ENCODE measurements at places on chromosomes 4 and X.

- DNase-seq = no peak
Observed at GRCh38 chr4:156255230-156256007, 301.8 kb upstream of the CTSO start.

DNA sequence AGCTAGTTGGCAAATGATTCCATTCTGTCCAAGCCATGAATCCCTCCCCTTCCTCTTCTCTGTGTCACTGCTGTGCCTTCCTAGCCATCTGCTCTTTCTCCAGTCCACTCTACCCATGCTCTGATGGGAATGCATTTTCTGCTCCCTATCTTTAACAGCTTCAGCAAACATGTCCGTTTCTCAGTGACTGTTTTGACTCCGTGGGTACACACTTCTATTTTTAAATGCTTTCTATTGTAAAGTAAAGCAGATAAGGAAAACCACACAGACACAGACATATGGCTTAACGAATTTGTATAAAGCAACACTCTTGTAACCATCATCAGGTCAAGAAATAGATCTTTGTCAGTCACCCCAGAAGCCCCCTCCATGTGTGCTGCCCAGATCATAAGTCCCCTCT lies 72.4 kb upstream of the KLHL13 start:
- DNase-seq = no peak

- no peak for DNase-seq
Observed at GRCh38 chr4:76703676-76704075, 194.3 kb downstream of the SOWAHB start.

DNA sequence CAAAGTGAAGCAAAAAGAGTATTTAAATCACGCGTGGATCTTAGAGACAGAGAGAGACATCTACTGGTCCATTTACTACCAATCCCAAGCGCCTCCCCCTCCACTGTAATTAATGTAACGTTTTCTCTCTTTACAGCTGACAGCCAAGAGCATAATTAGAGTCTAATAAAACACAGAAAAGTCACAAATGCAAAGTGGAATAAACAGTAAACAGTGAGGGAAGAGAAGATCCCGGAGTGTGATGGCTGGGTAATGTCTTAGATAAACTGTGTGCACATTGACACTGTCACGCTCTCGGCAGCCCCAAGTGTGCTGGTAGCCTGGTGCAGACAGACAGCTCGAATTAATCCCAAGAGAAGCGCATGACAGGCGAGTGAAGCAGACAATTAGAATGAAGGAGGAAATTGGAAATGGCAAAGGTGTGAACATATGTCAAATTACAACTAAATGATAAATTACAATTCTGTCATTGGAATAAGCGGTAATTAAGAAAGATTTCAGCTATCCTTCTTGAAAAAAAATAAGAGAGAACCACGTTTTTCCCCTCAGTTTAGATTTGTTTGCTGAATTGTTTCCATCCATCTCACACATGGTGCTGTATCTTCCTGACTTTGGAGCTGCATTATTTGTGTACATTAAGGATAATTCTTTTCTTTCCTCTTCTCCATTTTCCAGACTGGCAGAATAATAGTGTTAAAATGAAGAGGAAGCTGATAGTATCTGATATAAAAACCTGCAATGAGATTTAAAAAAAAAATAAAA lies 100.1 kb downstream of the CXXC4 start:
- DNase-seq = no peak

GRCh38 chrX:56564921-56565840 lies 1.8 kb downstream of the UBQLN2 start:
- DNase-seq = no peak

DNA sequence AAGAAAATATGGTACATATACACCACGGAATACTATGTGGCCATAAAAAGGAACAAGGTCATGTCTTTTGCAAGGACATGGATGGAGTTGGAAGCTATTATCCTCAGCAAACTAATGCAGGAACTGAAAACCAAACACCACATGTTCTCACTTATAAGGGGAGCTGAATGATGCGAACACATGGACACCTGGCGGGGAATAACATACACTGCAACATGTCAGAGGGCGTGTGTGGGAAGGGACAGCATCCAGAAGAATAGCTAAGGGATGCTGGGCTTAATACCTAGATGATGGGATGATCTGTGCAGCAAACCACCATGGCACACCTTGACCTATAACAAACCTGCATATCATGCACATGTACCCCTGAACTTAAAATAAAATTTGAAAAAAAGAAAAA lies 19.5 kb upstream of the CNKSR2 start:
- no peak for DNase-seq

DNA sequence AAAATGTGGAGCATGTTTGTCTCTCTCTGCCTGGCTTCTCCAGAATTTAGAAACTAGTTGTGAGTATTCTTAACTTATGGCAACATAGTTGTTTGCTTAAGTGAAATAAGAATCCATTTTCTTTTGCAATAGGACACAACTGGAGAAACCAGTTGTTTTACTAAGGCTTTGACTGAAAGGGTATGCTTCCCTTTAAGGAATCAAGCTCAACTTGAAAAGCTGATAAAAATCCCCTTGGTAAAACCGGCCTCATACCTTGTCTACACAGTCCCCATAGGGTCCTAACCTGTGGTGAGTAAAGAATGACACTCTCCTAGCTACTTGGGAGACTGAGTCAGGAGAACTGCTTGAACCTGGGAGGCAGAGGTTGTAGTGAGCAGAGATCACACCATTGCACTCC lies 139.8 kb downstream of the NR3C2 start:
- no peak for DNase-seq

GRCh38 chr4:184349283-184350039 lies 124.9 kb downstream of the IRF2 start:
- DNase-seq = no peak

GRCh38 chr4:152665691-152666395 lies 14.0 kb downstream of the TMEM154 start:
- no peak for DNase-seq

DNA sequence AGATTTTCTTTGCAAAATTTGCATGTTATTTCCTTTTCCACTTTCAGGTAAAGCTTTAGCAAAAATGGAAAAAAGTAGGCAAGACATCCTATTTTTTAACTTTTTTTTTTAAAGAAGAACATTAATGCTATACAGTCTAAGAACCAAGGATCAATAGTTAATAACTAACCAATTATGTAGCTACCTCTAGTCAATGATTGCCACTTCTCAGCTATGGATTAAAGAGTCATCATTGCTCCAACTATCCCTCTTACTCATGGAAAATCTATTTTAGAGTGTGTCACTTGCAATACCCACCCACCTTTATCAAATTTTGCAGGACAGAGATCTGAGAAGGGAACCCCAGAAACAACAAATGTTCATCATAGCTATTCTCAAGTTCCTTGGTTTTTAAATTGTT lies 223.1 kb downstream of the ANK2 start:
- no peak for DNase-seq

DNA sequence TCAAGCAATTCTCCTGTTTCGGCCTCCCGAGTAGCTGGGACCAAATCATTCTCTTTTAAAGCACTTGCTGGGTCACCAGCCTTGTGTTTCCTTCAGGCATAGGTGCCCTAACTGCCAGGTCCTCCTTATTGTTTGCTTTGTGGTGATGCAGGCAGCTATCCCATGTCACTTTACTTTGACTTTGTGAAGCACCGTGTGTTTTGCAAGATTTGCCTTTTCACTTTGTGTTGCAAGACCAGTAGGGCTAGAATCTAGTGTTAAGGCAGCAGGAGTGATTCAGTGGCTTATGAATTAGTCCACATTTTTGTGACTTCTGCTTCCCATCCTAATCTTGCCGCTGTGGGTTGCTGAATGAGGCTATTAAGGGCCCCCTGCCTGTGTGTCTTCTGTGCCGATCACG lies 20.2 kb downstream of the SYAP1 start:
- no peak for DNase-seq

DNA sequence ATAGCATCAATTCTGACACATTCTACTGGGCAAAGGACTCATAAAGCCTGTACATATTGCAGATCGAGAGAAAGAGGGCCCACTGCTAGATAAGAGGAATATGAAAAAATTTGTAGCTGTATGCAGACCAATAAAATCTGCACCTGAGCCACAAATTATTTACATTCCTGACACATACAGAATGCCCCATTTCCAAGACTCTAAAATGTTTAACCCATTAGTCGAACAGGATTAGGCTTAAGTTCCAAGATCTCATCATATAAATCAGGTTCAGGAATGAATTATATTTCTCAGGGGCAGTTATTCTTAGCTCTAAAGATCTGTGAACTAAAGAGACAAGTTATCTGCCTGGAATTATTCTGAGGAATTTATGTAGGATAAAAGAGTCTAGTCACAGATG lies 1615.8 kb downstream of the ARAP2 start:
- no peak for DNase-seq

DNA sequence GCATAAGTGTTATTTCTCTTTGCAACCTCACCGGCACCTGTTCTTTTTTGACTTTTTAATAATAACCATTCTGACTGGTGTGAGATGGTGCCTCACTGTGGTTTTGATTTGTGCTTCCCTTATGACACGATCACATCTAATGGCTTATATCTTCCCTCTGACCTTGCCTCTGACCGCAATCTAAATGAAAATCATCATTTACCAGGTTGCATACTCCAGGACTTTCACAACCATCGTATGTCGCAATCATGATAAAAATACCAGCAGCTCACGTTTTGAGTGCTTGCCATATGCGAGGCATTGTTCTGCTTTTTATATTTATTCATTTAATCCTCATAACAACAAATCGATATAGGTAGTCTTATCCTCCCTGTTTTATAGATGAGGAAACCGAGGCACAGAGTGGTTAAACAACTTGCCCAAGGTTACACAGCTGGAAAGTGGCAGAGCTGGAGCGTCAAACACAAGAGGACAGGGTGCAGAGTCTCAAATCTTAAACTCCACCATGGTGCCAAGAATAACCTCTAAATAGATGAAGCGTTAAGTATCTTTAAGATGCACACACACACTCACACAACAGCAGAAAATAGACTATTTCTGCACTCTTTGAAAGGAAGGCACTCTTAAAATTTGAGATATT lies 102.2 kb downstream of the SEL1L3 start:
- peak; percentile 50 for DNase-seq

DNA sequence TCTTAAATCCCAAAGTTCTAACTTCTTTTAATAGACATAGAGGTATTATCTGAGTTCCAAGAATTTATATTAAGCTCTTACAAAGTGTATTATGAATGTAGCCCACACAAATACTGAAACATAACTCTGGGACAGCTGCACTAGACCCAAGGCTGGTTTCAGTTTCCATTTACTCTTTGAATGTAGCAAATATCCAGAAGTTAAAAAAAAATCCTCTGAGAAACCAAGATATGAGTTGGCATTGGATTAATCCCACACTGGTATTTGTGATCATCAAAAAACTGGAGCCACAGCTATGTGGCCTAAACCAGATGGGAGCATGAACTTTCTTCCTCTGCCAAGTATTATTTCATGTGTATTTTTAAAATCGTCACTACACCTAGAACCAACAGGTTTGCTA lies 23.6 kb upstream of the SMPX start:
- peak; percentile 27 for DNase-seq

- DNase-seq = peak; percentile 81
Observed at GRCh38 chr4:120071192-120071795, 4.6 kb upstream of the MAD2L1 start.

DNA sequence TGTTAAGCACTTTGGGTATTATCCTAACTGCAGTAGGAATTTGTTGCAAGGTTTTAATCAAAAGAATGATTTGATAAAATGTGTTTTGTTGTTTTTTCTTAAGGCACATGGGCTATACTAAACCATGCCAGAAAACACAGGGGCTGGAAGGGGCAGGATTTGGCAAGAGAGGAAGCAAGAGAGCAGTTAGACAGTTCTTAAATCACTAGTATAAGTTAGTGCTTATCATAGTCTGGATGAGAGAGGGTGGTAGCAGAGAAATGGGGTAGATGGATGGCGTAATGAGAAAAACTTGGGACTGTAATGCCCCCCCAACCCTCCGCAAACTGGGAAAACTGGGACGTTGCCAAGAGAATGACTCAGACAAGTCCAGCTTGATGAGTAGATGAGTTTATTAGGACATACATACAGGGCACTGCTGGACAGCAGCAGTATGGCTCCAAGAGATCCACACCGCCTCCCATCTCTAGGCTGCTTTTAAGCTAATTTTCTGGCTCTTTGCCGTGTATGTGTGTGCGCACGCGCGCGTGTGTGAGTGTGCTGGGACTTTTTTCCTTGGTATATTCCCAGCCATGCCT lies 151.5 kb downstream of the PDLIM5 start:
- DNase-seq = no peak

DNA sequence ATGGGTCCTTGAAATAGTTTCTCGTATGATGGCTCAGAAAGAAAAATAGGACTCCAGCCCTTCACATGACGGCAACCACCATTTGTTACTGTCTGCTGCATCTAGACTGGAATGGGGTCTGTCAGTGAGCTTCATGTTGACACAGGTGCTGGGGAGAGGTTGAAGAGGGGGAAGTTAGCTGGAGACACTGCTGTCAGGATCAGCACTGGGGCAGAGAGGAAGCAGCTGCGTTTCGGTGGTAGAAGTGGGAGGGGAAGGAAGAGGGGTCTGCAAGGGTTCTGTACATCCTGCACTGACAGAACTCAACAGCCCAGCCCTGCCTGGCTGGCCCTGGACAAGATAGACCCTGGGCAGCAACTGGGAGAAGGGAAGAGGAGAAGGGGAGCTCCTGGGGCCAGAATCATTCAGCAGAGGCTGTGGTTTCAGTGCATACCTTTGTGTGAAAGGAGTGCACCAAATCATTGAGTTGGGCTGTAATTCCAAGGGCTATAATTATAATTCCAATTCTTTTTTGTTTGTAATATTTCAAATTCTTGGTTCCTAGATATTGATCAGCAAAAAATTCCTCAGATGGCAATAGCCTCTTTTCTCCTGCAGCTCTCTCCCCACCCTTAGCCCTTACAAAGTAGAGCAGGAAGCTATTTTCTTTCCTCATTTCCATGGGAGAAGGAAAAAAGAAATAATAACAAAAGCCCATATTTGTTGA lies 119.4 kb upstream of the C1GALT1C1 start:
- DNase-seq = no peak

DNA sequence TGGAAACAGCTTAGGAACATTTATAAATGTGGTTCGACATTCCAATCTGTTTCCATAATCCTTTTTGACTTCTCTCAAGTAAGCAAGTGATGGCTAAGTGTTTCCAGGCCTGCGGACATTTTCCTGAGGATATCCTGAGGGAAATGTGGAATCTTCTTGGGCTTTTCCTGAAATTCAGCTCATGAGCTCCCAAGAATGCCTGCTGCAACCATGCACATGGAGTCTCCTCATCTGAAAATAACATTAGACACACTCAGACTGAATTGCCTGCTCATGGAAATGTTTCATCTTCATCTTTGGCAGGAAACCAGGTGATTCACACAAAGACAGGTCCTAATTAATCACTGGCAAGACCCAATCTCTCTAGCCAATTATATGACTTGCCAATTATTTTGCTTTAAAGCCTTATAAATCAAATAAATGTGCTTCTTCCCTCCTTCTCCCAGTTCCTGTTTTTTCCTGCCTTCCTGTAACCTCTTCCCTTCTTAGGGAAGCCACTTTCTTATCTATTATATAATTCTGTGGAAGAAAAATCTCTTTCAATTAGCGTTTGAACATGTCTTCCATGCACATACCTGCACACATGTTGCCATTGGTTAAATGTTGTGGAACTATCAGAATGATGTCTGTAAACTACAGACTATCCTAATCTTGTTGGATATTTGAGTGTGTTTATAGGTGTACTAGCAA lies 104.6 kb upstream of the MXRA5 start:
- no peak for DNase-seq

GRCh38 chr4:74120086-74120485 lies 21.1 kb upstream of the CXCL2 start:
- DNase-seq = no peak

- peak; percentile 61 for DNase-seq
Observed at GRCh38 chrX:46750889-46751288, 8.0 kb downstream of the SLC9A7 start.
